Gastroesophageal sphincter (tissue), 4 donors: ENCODE measurements at places on chromosomes 11 and 22.

DNA sequence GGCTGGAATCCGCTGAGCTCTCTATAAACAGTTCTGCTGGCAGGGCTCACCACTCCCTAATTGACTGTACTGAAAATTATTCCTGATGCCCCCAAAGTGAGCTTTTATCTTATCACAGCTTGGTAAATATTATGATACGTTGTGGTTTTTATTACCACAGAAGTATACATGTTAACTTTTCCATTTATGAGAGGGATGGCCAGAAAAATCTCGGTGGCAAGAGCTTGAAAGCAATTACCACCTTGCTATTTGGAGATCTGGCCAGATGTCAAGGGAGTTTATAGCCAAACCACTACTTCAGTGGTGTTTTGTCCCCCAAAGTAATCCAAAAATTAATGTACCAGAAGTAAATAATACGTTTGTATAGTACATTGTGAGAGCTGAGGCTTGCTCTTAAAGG lies 75.4 kb upstream of the RCN1 start:
- no peak for ATAC-seq

GRCh38 chr11:72231396-72232259 lies 7.1 kb downstream of the INPPL1 start:
- no peak for ATAC-seq

GRCh38 chr11:4480577-4481239 lies 1.7 kb upstream of the OR52K1 start:
- ATAC-seq = no peak

DNA sequence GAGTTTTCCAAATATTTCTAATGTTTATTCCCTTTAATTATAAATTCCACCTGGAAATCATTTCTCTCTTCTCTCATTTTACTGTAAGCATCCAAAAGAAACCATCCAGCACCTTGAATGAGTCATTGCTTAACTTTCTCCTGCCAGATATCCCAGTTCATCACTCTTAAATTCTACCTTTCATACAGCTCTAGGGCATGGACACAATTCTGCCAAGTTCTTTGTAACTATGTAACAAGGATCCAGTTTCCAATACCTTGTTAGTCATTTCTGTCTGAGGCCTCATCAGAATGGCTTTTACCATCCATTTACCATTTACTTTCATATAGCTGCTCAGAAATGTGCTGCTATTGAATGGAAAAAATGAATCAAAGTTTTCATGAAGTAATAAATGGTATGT lies 455.4 kb upstream of the TENM4 start:
- no peak for ATAC-seq

DNA sequence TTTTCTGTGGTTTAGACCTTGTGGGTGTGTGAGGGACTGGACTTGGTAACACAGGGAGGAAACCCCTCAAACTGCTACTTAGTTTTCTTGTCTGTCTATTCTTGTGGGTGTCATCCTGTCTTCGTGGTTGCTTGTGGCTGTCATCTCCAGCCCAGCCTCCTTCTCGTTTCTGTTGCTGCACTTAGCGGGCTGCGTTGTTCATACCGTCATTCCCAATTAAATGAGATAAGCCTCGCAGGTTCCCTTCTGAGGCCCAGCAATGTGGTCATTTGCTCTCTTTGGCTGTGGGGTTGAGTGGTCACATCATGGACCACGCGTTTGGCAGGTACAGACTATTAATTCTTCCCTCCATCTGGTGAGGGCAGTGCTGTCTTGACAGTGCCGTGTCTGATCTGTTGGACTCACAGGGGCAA lies 18.8 kb downstream of the PANX1 start:
- no peak for ATAC-seq

DNA sequence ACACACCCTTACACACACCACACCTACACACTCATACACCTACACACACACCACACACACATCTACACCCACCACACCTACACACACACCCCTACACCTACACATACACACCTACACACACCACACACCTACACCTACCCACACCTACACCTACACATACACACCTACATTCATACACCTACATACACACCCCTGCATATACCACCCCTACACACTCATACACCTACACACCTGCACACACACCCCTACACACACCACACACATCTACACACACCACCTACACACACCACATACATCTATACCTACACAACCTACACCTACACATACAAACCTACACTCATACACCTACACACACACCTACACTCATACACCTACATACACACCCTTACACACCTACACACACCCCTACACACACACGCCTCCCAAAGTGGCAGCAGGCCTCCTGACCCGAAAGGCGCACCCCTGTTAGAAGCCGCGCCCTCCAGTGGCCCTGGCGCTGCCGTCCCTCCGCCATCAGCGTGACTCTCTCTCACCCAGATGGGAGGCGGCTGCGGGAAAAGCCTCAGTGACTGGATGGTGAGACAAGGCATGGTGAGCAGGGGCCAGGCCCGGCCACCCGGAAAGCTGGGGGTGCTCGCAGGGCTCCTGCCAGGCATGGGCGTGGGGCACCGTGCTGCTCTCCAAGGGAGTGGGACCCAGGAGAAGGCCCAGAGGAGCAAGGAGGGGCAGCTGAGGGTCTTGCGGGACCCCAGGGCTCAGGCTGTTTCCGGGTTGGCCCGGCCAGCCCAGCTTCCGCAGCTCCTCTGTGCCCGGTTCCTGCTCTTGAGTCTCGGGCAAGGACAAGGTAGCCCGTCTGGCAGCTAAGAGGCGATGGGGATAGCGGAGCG lies 37.0 kb upstream of the HMOX1 start:
- ATAC-seq = no peak
